ENCODE measurements at places on chromosomes 7 and 10.

DNA sequence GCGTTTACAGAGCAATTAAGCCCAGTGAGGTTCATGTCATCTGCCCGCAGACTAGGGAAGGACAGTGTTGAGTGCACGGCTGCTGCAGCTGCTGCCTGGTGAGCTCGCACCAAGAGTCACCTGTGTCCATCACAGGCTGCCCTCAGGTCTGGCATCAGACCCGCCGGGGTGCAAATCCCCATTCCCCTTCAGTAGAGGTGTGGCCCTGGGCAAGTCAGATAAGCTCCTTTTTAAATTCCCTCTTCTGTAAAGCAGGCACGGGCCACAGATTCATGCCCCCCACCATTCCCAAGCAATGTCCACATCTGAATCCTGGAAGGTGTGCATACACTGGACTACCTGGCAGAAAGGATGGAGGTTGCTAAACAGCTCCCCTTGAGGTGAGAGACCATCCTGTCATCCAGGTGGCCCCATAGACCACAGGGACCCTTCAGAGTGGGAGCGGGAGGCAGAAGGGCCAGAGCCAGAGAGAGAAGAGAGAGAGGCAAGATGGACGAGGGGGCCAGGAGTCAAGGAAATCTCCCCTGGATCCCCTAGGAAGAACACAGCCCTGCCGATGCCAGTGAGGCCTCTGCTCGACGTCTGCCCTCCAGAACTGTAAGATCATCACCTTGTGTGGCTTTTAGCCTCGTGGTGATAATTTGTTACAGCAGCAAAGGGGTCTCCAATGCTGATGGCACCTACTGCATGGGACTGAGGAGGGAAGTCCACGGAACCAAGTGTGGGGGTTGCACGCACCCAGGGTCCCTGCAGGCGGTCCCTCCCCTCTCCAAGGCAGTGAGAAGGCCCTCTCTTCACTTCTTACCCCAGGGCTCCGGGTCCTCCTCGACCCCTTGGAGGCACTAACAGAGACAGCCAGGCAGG is 168.8 kb downstream of the TCERG1L start:
- DNase-seq = peak; percentile 38

- DNase-seq = no peak
Measured at GRCh38 chr10:95237376-95238170, 43.5 kb downstream of the ACSM6 start.

DNA sequence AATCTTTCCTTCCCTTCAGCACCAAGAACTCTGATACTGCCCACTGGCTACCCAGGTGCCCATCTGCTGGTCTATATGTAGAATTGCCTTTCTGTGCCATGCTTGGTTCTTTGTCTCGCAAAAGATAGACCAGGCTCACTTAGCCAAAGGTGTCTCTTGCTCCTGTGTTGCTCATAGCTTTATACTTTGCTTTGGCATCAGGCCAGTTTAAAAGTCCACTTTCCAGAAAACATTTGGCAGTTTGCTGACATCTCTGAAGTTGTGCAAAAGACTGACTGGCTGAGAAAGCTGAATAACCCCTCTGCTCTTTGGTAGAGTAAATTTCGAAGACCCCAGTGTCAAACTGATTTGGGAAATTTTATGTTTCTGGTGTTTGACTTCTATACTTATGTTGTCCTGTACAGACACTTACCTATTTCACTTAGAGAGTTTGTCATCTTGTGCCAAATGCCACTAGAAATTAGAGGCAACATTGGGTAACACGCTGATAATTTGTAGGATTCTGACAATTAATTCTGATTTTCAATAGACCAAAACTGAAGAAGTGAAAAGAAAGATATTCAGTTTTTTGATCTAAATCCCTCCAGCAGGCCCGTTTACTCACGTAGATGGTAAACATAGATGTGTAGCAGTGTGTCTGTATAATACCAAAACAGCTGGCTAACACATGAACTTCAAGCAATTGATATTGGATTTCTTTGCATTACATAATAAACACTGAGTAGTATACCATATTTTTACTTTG is 91.1 kb downstream of the CPED1 start:
- DNase-seq = no peak

DNA sequence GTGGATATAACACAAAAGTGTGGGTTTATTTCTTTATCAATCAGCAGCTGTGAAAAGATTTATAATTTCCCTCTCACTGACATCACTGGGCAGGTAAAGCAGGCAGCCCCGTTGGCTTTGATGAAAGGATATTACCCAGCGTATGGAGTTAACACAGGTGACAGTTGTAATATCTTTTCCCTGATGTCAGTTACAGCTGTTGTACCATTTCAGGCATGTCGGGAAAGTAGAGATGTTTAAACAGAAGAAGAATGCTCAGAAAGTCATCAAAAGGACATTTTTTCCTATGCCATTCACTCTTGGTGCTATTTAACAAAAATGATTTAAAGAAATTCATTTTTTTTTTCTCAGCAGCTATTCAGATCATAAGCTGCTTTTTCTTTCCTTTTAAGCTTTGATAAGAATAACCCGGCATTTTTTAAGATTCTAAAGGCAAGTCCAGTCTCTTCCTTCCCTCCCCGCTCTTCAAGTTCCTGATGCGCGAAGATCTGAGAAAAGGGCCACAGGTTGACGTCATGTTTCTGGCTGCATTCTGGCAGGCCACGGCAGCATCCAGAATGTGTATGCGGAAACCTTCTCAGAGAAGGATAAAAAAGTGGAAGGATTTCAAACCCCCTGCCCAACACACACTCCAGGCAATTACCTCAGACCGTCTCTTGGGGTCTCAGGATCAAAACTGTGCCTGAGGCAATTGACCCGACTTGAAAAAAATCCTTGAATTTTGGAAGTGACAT is 32.5 kb upstream of the ADAM12 start:
- DNase-seq = no peak

GRCh38 chr7:1345796-1346755 is 113.2 kb downstream of the MICALL2 start:
- DNase-seq = no peak

- DNase-seq = peak; percentile 33
Measured at GRCh38 chr7:1695800-1696454, 25.9 kb downstream of the ELFN1 start.

- DNase-seq = peak; percentile 68
Measured at GRCh38 chr10:18140149-18140956, at the start of gene CACNB2. CACNB2 (plus strand) TSS chr10:18140424.

GRCh38 chr7:94975336-94975735 is 67.9 kb downstream of the PPP1R9A start:
- no peak for DNase-seq

DNA sequence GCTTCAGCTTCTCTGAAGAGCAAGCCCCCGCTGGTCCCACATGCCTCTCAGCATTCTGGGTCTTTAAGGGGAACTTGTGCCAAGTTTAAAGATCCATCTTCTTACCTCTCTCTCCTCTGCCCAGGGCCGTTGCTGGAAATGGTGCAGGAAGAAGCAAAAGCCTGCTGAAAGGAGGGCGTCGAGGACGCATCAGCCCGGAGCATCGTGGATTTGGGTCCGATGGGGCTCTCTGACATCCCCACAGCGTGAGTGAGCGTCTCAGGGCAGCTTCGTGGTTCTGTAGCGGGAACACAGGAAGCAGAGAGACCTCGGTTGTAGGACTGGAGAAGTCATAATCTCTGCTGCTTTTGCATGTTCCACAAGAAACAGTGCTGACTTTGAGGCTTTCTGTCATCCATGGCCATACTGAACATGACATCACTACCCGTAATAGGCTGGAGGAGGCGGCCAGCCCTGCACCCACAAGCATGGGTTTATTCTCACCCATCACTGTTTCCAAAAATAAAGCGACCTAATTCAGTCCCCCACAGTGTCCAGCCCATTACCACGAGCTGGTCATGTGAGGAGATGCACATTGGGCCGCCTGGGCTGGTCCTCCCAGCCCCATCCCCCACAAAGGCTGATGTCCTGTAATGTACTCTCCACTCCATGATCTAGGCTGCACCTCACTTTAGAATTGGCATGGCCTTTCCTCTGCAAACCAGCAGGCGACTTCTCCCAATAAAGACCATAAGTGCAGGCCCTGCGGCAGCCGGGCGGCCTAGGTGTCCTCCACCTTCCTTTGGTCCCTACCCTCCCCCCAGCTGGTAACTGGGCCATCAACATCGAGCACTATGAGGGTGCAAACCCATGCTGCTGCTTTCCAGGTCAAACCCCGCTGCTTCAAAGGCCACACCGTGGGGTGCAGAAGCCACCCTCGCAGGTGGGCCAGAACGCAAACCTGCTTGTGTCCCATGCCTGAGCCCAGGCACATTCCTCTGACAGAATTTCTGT is 276.9 kb downstream of the TNS3 start:
- peak; percentile 49 for DNase-seq

DNA sequence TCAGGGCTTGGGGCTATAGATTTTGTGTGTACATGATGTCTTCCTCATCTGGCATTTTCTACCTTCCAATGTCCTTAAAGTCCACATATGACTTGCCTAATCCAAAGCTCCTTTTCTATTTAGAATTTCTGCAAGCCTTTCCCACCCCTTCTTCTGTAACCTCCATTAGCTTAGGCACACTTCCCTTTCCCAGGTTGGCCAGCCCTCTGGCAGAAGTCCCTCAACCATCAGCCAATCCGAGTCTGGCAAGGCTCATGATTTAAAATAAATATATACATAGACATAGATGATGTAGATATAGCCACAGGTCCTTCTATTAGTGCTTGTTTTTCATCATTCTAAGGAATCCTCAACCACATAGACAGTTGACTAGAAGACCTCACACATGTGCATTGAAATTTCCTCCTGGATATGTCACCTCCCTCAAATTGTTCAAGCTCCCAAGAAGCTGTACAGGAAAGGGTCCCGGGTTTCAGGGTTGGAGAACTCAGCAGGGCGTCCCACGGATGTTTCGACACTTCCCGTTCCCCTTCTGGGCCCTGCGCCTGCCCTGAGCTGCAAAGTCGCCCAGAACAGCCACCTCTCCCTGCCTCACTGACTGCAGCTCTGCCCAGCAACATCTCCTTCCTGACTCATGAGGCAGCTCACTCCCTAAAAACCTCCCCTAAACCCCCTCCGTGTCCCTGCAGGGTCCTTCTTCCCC is 20.4 kb upstream of the PIK3AP1 start:
- DNase-seq = peak; percentile 68

DNA sequence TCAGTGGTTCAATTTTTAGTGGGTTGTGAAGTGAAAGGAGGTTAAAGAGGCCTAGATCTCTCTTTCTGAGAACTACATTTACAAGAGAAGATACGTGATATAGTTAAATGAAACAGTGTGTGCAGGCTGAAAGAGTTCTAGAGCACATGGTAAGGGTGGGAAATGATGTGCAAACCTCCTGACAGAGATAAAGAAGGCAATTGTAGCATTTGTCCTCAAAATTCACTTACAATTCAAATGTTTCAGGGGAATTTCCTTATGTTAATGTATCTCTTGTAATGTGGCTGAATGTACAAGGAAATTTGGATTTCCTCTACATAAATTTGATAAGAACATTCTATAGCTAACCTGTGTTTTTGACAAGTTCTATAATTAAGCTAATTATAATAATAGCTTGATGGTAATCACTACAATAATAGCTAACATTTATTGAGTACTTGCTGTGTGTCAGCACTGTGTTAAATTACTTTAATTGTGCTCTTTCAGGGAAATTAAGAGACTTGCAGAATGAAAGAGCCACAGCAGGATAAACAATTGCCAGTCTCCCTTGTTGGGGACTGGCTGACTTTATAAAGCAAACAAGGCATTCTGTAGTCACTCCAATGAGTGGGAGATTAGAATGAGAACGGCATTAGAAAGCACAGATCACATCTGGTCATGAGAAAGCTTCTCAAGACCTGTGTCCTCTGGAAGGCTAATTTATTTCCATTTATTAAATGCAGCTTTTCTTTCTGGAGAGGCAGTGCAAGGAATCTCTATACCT is 139.7 kb upstream of the TMEM72 start:
- DNase-seq = no peak

- no peak for DNase-seq
Measured at GRCh38 chr10:95350219-95350829, 59.5 kb upstream of the PDLIM1 start.

DNA sequence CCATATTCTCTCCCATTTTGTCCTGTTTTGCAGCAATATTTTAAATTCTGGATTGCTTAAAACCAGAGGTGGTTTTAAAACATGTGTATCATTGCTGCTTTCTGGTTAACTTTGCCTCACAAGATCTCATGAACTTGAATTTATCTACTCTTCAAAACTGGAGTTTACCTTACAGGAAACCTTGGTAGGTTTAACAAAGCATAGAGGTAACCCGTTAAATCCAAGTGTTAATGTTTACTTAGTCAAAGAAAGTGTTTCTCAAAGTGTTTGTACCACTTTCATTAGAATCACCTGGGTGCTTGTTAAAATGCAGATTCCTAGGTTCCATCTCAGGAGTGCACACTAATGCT is 44.0 kb upstream of the VDAC2 start:
- DNase-seq = no peak

GRCh38 chr7:151686826-151687225 is 167.1 kb upstream of the RHEB start:
- no peak for DNase-seq

DNA sequence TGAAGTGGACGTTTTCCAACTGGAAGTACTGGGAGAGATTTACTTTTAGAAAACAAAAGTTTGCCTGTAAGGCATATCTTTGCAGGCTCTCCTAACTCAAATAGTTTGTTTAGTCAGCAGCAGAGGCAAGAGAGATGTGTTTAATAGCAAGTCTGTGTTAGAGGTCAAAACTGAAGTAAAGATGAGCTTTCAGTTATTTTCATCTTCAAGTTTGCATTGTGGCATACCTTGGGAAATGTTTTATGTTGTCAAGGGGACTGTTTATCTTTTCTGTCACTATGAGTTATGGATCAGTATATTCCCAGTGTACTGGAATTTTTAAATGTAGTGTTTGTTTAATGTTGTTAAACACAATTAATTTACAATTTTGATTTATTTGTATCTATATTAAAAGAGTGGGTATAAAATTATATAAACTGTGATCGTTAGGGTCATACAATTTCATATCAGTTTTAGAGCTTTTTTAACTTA is 169.7 kb upstream of the PPP1R3A start:
- no peak for DNase-seq

DNA sequence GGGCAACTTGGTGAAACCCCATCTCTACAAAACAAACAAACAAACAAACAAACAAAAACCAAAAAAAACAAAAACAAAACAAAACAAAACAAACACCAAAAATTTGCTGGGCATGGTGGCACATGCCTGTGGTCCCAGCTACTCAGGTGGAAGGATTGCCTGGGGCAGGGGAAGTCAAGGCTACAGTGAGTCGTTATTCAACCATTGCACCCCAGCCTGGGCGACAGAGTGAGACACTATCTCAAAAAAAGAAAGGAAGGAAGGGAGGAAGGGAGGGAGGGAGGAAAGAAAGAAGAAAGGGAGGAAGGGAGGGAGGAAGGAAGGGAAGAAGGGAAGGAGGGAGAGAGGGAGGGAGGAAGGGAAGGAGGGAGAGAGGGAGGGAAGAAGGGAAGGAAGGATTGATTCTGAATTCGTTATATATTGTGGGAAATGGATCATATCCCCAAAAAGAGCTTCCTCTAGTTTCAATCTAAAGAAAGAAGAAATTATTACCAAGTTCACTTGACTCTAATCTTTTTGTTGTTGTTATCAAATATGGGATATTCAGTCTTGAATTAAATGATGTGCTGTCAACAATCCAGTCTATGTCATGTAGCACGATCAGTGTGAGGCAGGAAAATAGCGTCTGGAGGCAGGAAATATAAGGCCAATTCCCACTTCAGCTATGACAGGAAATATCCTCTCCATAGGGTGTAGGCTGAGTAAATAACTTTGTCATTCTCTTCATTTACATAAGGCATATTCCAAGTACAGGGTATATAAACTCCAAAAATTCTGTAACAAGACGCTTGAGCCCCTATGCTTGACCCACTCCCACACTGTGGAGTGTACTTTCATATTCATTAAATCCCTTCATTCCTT is 26.2 kb upstream of the TRIM24 start:
- no peak for DNase-seq
